Esophagus squamous epithelium (tissue), 5 donors: ENCODE measurements at places on chromosomes 2 and 18.

- no peak for DNase-seq
Observed at GRCh38 chr2:133063775-133064174, 393.8 kb upstream of the LYPD1 start.

- DNase-seq: no peak
Observed at GRCh38 chr2:150174971-150175421, 312.5 kb downstream of the RND3 start.

DNA sequence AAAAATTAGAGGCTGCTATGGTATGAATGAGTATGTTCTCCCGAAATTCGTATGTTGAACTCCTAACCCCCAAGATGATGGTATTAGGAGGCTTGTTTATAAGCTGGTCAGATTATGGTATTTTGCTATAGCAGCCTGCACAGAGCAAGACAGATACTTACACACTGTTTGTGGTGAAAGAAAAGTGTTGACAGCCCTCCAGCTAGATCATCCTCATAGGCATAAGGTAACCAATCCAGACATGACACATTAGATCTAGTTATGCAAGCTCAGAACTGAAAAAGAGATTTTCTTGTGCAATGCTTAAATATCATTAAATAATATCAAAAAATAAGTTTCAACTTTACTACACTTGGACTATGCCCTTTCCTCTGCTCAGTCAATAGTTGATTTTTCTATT lies 107.1 kb downstream of the ABCA12 start:
- no peak for DNase-seq

- DNase-seq: no peak
Observed at GRCh38 chr2:197086500-197086899, 160.0 kb upstream of the PGAP1 start.

DNA sequence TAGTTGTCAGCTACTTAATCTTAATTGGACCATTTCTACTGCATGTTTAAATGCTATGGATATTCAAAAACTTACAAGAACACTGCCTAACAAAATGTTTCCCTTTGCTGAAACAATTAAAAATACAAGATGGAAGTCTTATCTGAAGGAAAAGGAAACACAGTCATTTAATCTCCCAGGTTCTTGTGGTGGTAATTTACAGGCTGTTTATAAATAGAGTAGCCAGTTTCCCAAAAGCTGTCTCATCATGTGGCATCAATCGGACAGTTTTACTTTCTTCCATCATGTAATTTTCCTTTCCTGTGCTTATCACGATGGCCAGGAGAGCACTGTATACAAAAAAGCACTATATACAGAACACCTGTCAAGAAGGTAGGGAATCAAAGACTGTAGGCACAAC lies 368.1 kb downstream of the ZEB2 start:
- DNase-seq: no peak

- no peak for DNase-seq
Observed at GRCh38 chr2:142722086-142722485, 155.4 kb upstream of the KYNU start.

- DNase-seq: no peak
Observed at GRCh38 chr2:180524499-180524898, 455.9 kb upstream of the UBE2E3 start.

GRCh38 chr2:190526105-190526750 lies 8.3 kb downstream of the NEMP2 start:
- DNase-seq: no peak

GRCh38 chr2:16210841-16211240 lies 270.5 kb downstream of the MYCN start:
- no peak for DNase-seq
